Mesothelial cell of epicardium (in vitro differentiated cells): ENCODE measurements at places on chromosomes 1 and 21.
A peak's percentile ranks its signal among the peaks of the same experiment; 100 is the strongest.

GRCh38 chr1:226457307-226457712 is 49.4 kb upstream of the PARP1 start:
- no peak for DNase-seq
- H3K27ac ChIP-seq: no peak overlapping the region
- no peak overlapping the region for H3K4me3 ChIP-seq
- peaks cover 2% of the 10 kb centered on the region for H3K36me3 ChIP-seq

- H3K36me3 ChIP-seq: no peaks in the 10 kb centered on the region
- peaks cover 49% of the 10 kb centered on the region for H3K4me1 ChIP-seq
- H3K27me3 ChIP-seq: no peaks in the 10 kb centered on the region
- no peak for DNase-seq
Observed at GRCh38 chr1:31749785-31750735, 14.1 kb downstream of the ADGRB2 start.

- no peak for DNase-seq
- H3K27ac ChIP-seq: peak overlapping the region; percentile 20
Observed at GRCh38 chr1:172530000-172530399, 3.0 kb upstream of the SUCO start.

DNA sequence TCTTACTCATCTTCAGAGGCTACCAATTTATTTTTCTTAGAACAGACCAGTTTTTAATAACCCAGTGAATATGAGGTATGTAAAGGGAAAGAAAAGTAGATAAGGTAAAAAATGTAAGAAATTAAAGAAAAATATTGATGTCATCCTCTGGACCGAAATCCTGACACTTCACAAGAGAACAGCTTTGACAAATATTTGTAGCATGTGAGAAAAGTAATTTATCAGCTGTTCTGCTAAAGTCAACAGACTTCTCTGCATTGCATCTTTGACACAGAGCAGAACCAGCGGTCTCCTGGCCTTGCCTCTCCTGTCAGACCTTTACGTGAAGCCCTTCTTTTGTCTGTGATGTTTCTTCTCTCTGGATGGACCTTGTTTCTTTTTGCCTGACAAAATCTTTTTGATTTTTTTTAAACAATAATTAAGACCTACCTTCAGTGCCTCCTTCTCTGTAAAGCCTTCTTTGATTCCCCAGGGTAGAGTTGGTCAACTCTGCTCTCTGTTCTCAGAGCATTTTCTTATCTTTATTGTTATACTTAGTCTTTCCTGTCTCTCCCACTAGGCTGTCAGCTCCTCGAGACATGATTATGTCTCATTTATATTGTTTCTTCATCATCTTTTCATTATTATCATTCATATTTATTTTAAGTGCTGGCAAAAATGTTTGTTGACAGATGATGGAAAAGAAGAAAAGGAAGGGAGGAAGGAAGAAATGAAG is 35.4 kb downstream of the RGS4 start:
- H3K4me1 ChIP-seq: peaks cover 28% of the 10 kb centered on the region
- peak overlapping the region; percentile 8 for H3K27ac ChIP-seq
- H3K4me3 ChIP-seq: no peak overlapping the region
- DNase-seq: no peak
- H3K27me3 ChIP-seq: peaks cover 10% of the 10 kb centered on the region

DNA sequence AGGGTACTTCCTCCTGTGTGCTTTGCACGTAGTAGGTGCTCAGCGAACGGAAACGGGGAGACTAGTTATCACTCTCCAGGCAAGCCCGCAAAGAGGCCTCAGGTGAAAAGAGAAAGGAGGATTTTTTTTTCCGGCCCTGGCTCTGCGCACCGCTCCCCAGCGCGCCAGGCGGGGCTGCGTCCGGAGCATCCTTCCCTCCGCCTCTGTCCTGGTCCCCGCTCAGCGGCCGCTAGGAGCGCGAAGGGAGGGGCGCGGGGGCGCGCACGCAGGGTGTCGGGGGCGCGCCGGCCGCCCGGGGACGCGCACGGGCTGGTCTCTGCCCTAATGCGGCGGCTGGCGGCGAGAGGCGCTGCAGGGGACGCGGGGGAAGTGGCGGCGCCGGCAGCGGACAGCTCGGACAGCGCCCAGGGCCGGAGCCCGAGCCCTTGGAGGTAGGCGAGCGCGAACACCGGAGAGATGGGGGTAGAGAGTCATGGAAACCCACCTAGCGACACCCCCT is 42.3 kb upstream of the NFASC start:
- H3K4me1 ChIP-seq: no peaks in the 10 kb centered on the region
- no peak overlapping the region for H3K4me3 ChIP-seq
- H3K27me3 ChIP-seq: peaks cover 95% of the 10 kb centered on the region

DNA sequence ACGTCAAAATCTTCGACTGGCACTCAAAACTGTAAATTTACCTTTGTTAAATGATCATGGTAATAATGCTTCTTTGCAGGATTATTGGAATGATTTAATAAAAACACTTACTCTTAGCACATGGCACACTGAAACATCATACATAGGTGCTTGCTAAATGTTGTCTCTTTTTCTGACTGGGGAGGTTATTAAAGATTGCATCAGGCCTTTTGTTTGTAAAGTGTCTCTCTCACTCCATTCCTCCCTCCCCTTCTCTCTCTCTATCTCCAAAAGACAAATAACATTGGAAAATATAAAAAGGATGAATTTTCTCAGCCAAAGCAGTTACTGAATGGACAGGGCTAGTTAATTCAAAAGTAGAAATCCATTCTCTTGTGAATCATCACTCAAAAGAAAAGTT is 404.2 kb downstream of the DPYD start:
- no peak overlapping the region for H3K4me3 ChIP-seq
- DNase-seq: no peak
- H3K27ac ChIP-seq: no peak overlapping the region
- peaks cover 6% of the 10 kb centered on the region for H3K36me3 ChIP-seq

GRCh38 chr1:245875581-245876261 is 631.4 kb downstream of the SMYD3 start:
- no peak for DNase-seq
- no peaks in the 10 kb centered on the region for H3K27me3 ChIP-seq
- H3K4me3 ChIP-seq: no peak overlapping the region
- H3K27ac ChIP-seq: no peak overlapping the region
- peaks cover 58% of the 10 kb centered on the region for H3K4me1 ChIP-seq

DNA sequence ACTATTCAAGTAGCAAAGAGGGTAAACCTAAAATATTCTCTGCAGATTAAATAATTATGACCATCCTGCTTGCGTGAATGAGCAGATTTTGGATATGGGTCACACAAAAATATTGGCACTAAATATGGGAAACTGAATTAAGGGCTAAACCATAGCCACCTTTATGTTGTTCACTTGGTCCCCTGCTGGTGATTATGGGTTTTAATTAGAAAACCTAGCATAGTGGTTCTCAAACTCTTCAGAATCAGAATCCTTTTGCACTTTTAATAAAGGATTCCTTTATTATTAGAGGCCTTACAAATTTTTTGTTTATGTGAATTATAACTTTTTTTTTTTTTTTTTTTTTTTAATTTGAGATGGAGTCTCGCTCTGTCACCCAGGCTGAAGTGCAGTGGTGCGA is 38.5 kb upstream of the ZNHIT6 start:
- no peak overlapping the region for H3K27ac ChIP-seq
- H3K4me1 ChIP-seq: no peaks in the 10 kb centered on the region
- no peak for DNase-seq
- H3K4me3 ChIP-seq: no peak overlapping the region

DNA sequence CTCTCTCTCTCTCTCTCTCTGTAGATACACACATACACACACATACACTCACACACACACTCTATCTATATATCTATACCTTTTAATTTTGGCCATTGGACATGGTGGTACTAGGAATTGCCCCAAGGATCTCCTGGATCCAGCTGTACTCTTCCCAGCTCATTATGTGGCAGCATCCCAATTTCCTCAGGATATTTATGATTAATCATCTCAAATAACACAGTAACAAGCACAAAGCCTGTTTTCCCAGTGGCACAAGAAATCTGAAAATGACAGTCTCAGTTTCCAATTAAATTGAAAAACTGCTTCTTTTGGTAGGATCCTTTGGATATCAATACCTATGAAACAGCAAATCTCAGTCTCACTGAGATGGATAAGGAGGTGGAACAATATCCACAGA is 27.6 kb downstream of the S100A10 start:
- H3K4me1 ChIP-seq: peaks cover 37% of the 10 kb centered on the region
- H3K4me3 ChIP-seq: no peak overlapping the region
- H3K27me3 ChIP-seq: no peaks in the 10 kb centered on the region
- H3K36me3 ChIP-seq: no peaks in the 10 kb centered on the region
- DNase-seq: no peak
- no peak overlapping the region for H3K27ac ChIP-seq

GRCh38 chr1:40309374-40310128 is 7.5 kb downstream of the COL9A2 start:
- no peaks in the 10 kb centered on the region for H3K27me3 ChIP-seq
- H3K4me1 ChIP-seq: peaks cover 3% of the 10 kb centered on the region
- no peak overlapping the region for H3K4me3 ChIP-seq
- DNase-seq: no peak
- no peaks in the 10 kb centered on the region for H3K36me3 ChIP-seq

DNA sequence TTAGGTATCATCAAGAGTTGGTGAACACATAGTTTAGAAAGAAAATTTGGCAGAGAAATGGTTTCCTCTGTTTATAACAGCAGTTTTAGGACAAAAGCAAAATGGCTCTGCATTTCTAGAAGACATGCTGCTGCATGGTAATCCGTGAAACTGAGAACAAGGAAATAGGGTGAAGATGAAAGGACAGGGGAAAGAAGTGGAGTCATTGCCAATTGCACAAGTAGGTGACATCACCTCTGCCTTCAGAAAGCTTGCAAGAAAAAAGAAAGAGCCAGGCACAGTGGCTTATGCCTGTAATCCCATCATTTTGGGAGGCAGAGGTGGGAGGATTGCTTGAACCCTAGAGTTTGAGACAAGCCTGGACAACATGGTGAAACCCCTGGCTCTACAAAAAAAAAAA is 217.6 kb downstream of the LMX1A start:
- H3K4me3 ChIP-seq: no peak overlapping the region
- no peak overlapping the region for H3K27ac ChIP-seq
- no peaks in the 10 kb centered on the region for H3K36me3 ChIP-seq

GRCh38 chr1:185973645-185974044 is 239.5 kb downstream of the HMCN1 start:
- H3K4me1 ChIP-seq: no peaks in the 10 kb centered on the region
- no peak overlapping the region for H3K27ac ChIP-seq
- H3K36me3 ChIP-seq: peaks cover 11% of the 10 kb centered on the region
- no peak overlapping the region for H3K4me3 ChIP-seq
- no peak for DNase-seq

DNA sequence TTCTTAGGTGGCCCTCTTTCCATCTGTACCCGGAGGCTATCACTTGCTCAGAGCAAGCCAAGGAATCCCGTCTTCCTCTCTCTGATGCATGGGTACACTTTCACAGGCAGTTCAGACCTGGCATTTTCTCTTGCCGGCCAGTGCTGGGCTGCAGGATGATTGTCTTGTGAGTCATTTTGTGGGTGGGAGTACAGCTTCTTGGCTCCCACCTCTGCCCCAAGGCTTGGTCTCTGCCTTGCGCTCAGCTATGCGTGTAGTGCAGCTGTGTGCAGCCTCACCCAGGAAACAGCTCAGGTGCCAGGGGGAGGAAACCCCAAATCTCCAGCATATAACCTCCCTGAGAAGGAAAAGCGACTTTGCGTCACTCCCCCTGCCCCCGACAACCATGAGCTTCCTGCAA is 3.9 kb upstream of the AJAP1 start:
- H3K4me3 ChIP-seq: no peak overlapping the region
- H3K4me1 ChIP-seq: peaks cover 2% of the 10 kb centered on the region
- no peak for DNase-seq
- no peaks in the 10 kb centered on the region for H3K36me3 ChIP-seq

DNA sequence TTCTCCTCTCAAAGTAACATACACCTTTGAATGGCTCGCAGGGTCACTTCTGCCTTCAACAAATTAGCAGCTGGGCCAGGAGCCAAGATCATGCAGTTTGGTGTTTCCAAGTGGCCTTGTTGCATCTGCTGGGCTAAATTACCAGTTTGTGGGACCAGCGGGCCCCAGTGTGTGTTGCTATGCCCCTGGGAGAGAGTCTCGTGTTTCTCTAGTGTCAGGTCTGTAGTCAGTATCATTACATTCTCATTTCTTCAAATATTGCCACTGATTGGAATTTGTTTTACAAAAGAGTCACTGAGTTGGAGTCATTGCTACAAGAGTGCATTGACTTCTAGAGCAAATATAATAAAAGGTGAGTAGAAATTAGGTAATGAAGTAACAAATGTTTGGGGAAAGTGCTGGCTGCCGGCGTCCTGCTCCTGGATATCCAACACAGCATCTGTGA is 35.5 kb downstream of the RHOU start:
- peaks cover 40% of the 10 kb centered on the region for H3K4me1 ChIP-seq
- H3K27ac ChIP-seq: no peak overlapping the region

DNA sequence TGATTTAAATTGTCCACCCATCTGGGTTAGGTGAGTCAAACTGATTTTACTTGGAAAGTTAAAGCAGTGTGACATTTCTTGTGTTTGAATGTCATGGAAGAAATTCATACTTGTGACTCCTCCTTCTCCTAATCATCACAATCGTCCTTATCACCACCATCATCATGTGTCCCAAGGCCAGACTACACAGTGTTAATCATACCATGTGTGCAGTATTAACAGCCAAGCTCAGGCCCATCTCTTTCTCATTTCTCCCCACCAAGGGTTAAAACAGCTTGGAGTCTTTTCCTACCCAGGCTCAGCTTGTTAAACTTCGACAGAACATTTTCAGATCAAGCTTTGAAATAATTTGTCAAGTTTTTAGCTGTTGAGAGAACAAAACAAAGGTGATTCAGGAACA is 22.5 kb upstream of the PLA2G2E start:
- H3K36me3 ChIP-seq: no peaks in the 10 kb centered on the region
- DNase-seq: no peak
- peaks cover 28% of the 10 kb centered on the region for H3K4me1 ChIP-seq
- H3K27me3 ChIP-seq: peaks cover 2% of the 10 kb centered on the region

- no peak for DNase-seq
- H3K4me3 ChIP-seq: no peak overlapping the region
- peaks cover 20% of the 10 kb centered on the region for H3K36me3 ChIP-seq
- no peaks in the 10 kb centered on the region for H3K27me3 ChIP-seq
- H3K27ac ChIP-seq: peak overlapping the region; percentile 60
- H3K4me1 ChIP-seq: peaks cover 7% of the 10 kb centered on the region
Observed at GRCh38 chr1:160428655-160429054, 28.3 kb downstream of the VANGL2 start.

- no peaks in the 10 kb centered on the region for H3K27me3 ChIP-seq
- peak overlapping the region; percentile 82 for H3K4me3 ChIP-seq
- no peaks in the 10 kb centered on the region for H3K36me3 ChIP-seq
- DNase-seq: no peak
- H3K4me1 ChIP-seq: peaks cover 54% of the 10 kb centered on the region
Observed at GRCh38 chr1:8815582-8816151, 1.8 kb downstream of the RERE start.

DNA sequence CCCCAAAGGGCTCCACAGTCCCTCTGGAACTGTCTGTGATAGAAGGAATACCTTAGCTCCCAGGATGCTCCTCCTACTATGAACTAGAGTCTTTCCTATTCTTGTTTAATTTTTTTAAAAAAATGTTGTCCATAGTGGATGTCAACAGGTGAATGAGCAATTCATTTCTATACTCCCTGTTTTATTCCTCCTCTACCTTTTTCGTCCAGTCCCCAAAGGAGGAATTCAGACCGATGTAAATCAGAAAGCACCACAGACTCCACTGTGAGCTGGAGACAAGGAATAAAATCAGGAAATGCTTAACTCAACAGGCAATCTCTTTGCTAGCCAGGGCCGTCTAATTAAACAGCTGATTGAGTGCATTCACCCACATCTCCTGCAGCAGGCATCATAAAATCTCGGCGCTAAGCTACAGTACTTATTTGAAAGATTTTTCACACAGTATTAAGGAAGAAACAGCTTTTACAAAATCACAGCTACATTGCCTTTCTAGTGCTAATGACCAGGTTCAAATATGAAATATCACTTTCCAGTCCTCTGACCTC is 381.6 kb downstream of the SIPA1L2 start:
- H3K27ac ChIP-seq: no peak overlapping the region
- peaks cover 32% of the 10 kb centered on the region for H3K4me1 ChIP-seq
- DNase-seq: no peak
- peaks cover 37% of the 10 kb centered on the region for H3K27me3 ChIP-seq
